ENCODE measurements at places on chromosomes 13 and 19.
A peak's percentile ranks its signal among the peaks of the same experiment; 100 is the strongest.

DNA sequence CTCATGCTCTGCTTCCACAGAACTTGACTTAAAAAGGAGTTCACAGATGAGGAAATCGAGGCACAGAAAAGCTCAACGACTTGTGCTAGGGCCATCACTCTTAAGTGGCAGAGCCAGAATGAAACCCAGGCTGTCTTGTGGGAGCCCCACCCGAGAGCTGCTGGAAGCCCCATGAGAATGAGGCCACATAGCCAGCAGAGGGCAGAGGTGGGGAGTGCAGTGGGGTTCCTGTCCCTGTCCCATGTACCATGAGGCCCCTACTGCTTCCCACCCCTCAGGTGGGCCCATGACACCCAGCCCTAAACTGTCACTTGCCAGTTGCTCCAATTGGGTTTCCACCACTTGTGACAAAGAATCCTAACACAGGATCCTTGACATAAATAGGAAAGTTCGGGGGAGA is 175.9 kb downstream of the IRS2 start:
- DNase-seq = peak; percentile 23

DNA sequence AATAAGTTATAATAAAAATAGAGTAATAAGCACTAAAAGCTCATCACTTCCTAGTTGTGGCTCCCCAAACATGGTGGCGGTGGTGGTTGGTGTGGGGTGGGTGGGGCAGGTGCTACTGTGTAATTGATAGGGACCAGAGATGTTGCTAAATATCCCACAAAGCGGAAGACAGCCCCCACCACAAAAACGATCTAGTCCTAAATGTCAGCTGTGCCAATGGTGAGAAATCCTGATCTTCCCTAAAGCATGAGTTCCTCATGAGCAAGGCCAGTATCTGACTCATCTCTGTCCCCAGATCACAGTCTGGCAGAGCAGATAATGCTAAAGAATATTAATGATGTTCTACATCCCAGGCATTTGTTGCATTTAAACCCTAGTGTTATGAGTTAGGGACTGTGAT is 1.9 kb upstream of the EDDM13 start:
- no peak for DNase-seq

DNA sequence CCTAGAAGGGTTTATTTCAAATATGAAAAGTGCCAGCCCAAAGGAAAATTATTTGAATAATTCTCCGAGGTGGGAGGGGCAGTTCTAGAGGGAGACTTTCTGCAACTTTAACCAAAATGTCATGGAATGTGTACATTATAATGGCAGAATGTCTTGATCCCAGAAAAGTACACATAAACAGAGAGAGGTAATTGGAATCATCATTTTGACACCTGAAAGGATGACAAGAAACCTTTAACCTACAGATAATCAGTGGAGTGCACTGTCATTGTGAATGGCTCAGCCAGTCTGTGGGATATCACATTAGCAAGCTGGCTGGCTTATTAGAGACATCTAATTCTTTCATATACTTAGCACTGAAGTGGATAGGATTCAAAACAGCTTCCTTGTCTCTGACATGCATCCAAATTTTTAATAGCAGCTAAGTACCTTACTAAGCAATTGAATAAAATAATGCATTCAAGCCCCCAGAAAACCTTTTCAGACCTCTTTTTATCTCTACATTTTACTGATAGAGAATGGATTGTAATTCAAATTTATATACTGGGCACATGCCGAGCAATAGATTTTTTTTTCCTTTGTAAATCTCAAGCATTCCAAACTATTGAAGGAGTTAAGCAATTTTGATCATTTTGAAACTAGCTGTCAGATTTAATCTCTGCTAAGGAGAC is 468.6 kb downstream of the COG6 start:
- no peak for DNase-seq

DNA sequence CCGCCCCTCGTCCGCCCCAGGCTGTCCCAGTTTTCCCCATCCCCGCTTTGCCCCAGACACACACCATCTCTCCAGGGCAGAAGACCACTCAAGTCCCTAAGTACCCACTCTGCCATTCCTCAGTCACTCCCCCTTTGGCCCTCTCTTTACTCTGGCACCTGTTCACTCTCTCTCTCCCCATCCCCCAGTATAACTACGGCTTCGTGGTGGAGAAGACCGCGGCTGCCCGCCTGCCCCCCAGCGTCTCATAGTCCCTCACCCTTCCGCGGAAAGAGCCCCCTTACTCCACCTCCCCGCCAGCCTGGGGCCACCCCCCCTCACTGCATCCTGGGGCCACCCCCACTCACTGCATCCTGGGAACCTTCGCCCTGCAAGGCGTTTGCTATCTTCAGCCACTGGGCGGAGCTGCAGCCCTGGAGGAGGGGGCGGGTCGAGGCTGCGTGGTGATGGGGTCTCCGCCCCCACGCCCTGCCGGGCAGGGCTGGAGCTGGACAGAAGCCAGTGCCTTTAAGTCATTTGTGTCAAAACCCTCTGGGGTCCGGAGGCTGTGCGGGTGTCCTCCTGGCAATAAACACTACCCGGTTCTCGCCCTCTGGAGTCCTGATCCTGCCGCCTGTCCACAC is 5.0 kb downstream of the MVB12A start:
- no peak for DNase-seq

DNA sequence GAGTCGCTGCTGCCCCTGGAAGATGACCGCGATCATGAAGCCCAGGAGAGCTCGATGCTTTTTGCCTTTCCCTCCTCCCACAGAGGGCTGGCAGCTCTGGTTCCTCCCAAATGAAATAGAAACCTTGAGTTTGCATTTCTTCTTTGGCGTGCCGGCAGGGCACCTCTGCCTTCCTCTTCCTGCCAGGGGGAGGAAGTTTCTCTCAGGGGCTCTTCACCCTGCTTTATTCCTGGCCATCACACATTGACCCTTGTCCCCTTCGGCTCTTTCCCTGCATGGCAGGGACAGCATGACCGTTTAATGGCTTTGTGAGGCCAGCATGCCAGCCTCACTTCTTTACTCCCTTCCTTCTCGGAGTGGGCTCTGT is 47.9 kb downstream of the ACTN4 start:
- DNase-seq = no peak

GRCh38 chr19:15091918-15092753 is 10.1 kb downstream of the OR1I1 start:
- peak; percentile 45 for DNase-seq

Data from NCI-H1417 (cell line).